Adrenal gland (tissue), 19 donors: ENCODE measurements at places on chromosomes 11 and 22.

DNA sequence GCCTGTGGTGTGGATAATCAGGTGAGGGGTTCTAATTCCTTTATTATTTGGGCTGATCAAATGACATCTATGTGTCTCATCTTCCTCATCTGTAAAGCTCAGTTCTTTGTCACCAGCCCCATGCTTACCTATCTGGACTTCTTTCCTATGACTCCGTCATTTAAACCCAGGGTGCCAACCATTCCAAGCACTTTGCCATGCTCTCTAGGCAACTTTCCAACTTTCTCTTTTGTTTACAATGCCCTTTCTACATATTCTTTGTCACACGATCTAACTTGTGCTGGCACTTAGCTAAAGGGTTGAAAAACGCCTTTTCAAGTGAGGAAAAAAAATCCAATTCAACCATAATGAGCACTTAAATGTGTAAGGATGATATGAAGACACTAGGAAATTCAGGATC, 27.9 kb downstream of the EXPH5 start:
- H3K27ac ChIP-seq: no peak overlapping the region
- no peaks in the 10 kb centered on the region for H3K4me1 ChIP-seq
- H3K27me3 ChIP-seq: no peaks in the 10 kb centered on the region
- H3K4me3 ChIP-seq: no peak overlapping the region

- no peaks in the 10 kb centered on the region for H3K4me1 ChIP-seq
- no peak overlapping the region for H3K4me3 ChIP-seq
- no peaks in the 10 kb centered on the region for H3K27me3 ChIP-seq
- DNase-seq: no peak
- no peak overlapping the region for H3K27ac ChIP-seq
Observed at GRCh38 chr22:19565382-19566278, 41.4 kb upstream of the CLDN5 start.

- H3K27ac ChIP-seq: no peak overlapping the region
- no peak overlapping the region for H3K4me3 ChIP-seq
- H3K4me1 ChIP-seq: no peaks in the 10 kb centered on the region
- no peaks in the 10 kb centered on the region for H3K36me3 ChIP-seq
Observed at GRCh38 chr11:69012092-69013008, 696 bp downstream of the MRGPRF start.

GRCh38 chr11:96061069-96061468, 137.2 kb upstream of the MTMR2 start:
- no peaks in the 10 kb centered on the region for H3K36me3 ChIP-seq
- H3K27ac ChIP-seq: no peak overlapping the region
- DNase-seq: no peak
- no peak overlapping the region for H3K4me3 ChIP-seq

DNA sequence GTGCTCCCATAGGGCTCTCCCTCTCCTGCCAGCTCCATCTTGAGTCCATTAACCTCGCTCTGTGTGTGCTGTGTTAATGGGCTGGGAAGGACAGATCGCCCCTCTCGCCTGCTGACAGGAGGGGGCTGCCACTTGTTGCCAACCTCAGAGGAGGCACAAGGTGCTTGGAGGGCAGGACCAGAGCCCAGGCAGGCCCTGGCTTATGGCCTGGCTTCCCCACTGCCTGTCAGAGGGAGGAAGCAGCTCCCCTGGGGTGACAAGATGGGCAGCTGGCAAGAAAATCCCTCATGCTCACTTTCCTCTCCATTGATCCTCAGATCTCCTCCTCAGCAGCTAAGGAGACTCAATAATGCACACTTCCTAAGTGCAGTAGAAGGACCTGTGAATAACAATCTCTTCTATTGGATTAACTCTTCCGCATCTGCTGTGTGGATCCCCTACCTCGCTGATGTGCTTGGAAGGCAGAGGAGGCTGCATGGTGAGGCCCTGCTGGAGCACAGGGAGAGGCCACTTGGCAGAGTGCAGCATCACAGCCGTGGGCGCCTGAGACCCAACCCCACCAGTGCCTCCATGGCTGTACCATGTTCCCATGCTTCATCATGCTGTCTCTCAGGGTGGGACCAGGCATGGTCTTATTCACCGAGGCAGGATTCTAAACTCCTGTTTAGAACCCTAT, 70.3 kb downstream of the TRIM29 start:
- H3K4me1 ChIP-seq: no peaks in the 10 kb centered on the region
- no peaks in the 10 kb centered on the region for H3K36me3 ChIP-seq
- H3K27ac ChIP-seq: no peak overlapping the region
- H3K4me3 ChIP-seq: no peak overlapping the region
- peaks cover 2% of the 10 kb centered on the region for H3K27me3 ChIP-seq

DNA sequence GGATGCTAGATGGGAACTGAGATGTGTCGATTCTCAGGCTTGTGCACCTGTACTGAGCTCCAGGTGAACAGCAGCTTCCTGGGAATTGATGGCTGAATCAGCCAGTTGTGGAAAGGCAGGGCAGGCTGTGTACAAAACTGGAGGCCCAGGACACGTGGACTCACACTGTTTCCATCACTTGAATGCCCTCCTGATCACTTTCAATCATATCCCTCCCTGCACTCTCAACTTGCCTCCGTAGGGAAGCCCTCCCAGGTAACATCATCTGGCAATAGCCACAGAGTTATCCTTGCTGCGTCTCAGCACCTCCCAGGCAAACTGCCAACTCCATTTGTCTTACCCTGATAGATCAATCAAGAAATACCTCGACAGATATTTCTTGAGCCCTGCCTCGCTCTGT, 10.1 kb downstream of the FAM83F start:
- no peak overlapping the region for H3K4me3 ChIP-seq
- DNase-seq: no peak
- no peak overlapping the region for H3K27ac ChIP-seq
- no peaks in the 10 kb centered on the region for H3K4me1 ChIP-seq
- no peaks in the 10 kb centered on the region for H3K36me3 ChIP-seq

DNA sequence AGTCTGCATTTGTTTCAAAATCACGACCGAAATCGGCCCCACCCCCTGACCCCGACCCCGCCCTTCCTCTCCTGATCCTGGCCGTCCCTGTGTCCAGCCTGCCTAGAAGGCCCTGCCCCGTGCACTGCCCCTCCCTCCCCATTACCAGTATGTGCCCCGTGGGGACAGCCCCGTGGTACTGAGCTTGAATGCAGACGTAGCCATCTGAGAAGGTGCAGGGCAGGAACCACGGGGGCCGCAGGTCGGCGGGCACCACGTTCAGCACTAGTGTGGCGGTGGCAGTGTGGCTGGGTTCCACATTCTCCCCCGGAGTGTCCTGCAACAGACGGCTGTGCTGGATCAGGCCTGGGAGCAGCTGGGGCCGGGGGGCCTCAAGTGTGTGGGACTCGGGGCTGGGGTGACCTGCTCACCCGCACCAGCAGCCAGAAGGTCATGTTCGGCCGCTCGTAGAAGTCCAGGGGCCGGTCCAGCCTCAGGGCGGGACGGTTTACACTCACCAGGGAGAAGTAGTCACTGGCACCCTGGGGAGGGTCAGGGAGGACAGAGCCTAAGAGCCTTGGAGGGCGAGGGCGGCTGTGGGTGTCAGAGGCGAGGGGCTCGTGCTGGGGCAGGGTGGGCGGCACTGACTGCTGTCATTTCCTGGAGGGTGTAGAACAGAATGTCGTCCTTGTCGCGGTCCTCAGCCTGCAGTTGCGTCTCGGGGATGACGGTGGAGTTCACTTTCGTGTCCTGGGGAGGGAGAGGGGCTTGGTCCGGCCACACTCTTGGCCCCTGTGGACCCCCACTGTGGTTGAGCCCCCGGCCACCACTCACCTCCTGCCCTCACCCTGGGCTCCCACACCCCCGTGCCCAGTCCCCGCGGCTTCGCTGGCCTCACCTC, 3.6 kb downstream of the CDHR5 start:
- no peaks in the 10 kb centered on the region for H3K27me3 ChIP-seq
- DNase-seq: no peak
- no peaks in the 10 kb centered on the region for H3K4me1 ChIP-seq
- H3K4me3 ChIP-seq: no peak overlapping the region
- H3K27ac ChIP-seq: no peak overlapping the region

- H3K4me3 ChIP-seq: no peak overlapping the region
- H3K4me1 ChIP-seq: no peaks in the 10 kb centered on the region
- DNase-seq: no peak
- H3K36me3 ChIP-seq: no peaks in the 10 kb centered on the region
- no peak overlapping the region for H3K27ac ChIP-seq
Observed at GRCh38 chr22:50687829-50688228, 15.2 kb downstream of the SHANK3 start.
